ENCODE measurements at places on chromosomes 12 and 14. TPM values are rescaled to one million over a fixed set of nuclear protein-coding genes. Genes with fewer than 3 reads are reported as not detected.

GRCh38 chr12:55845785-55846496, 3.2 kb upstream of the MMP19 start:
- no peak for DNase-seq

The FOXN4 gene
- total RNA-seq: not detected

The REP15 gene
- total RNA-seq: 0.25 TPM

The ISM2 gene
- not detected for total RNA-seq

DNA sequence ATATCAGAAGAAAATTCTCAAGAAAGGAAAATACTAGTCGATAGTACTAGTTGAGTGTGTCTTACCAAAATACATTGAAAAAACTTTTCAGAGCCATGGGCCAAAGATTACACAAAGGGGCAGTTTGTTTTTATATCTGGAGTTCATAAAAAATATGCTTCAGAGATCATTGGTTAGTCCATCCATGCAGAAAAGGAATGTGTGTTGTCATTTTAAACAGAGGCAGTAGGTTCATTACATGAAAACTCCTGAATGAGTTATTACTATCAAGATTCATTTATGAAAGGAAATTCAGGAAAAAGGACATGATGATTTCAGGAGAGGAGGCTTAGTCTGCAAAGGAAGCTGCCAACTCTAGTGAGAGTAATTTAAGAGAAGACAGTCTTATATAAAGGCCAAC, 354.8 kb downstream of the AEBP2 start:
- DNase-seq: no peak

The TAS2R8 gene
- not detected for total RNA-seq

All from H4 (cell line).